CD14-positive monocyte (primary cell): ENCODE measurements at places on chromosomes 3 and 15. TPM values are rescaled to one million over a fixed set of nuclear protein-coding genes. Genes with fewer than 3 reads are reported as not detected.

- DNase-seq, result no peak
Observed at GRCh38 chr3:104907507-104907906, 459.2 kb upstream of the ALCAM start.

The CEP152 gene
- 0.47 and 1.4 TPM in 2 replicates for polyA plus RNA-seq

DNA sequence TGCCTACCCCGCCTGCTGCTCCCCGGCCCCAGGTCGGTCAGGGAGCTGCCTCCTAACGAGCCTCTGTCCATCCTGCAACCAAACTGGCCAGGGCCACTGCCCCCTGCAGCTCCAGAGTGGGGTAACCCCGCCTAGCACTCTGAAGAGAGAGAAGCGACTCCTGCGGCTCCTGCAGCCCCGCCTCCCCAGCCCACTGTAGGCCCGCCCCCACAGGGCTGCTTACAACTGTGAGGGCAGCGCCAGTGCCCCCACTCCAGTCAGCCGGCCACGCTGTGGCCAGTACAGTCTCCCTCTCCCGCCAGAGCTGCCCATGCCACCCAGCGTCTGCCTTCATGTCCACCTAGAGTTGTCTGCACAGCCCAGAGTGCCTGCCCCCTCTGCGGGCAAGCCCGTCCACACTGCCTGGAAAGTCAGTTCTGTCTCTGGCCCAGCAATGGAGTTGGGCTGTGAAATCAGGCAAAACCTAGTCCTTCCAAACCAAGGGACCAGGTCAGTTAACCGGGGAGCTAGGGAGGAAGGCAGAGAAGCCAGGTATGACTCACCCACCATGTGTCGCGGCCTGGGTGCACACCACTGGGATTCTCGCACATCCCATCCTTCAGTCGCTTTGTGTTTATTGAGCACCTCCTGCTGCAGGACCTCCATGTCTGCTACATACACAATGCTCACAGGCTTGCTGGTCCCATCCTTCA, 2.4 kb downstream of the UCN2 start:
- peak; percentile 82 for DNase-seq

DNA sequence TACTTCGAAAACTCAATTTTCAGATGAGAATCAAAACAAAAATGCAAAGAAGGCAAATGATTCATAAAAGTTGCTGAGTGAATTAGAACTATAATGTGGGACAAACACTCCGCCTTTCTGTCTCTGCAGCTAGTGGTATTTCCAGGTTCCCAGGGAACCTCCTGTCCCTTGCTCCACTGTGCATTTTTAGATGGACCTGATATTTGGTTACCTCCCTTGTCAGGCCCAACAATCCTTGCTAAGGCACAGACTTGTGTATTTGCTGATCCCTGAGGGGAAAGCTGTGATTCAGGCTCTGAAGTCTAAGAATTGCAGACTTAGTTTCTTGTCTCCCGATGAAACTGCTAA, 162.7 kb downstream of the LPP start:
- no peak for DNase-seq

The CCR8 gene
- not detected in 2 replicates for polyA plus RNA-seq

GRCh38 chr3:148318240-148318639, 379.5 kb upstream of the AGTR1 start:
- DNase-seq, result no peak

GRCh38 chr15:91281947-91282346, 181.9 kb downstream of the SV2B start:
- no peak for DNase-seq

The SUSD5 gene
- polyA plus RNA-seq, result not detected

The SQOR gene
- 232 TPM for polyA plus RNA-seq

The IMPG2 gene
- 0.04 TPM for polyA plus RNA-seq

DNA sequence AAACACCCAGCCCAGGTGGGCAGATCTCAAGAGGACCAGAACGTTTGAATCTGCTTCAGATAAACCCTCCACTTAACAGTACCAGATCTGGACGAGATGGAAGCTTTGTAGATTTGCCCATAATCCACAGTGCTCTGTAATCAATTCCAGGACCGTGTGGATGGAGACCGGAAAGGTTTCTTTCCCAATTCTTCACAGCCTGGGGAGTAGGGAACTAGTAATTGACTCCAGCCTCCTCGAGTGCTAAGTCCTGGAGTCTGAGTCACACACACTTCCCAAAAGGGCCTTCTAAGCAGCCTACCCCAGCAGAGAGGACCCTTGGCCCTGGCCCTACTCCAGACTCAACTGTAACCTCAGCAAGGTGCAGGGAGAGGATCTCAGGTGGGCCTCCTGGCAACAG, 56.2 kb upstream of the TSEN2 start:
- DNase-seq, result peak; percentile 43
